ENCODE measurements at places on chromosomes 7 and 10.

- DNase-seq: no peak
Observed at GRCh38 chr10:58140691-58141347, 126.9 kb downstream of the IPMK start.

- DNase-seq: no peak
Observed at GRCh38 chr10:106167946-106168345, 996.6 kb downstream of the SORCS1 start.

- DNase-seq: no peak
Observed at GRCh38 chr7:116316838-116317628, 106.7 kb downstream of the TES start.

DNA sequence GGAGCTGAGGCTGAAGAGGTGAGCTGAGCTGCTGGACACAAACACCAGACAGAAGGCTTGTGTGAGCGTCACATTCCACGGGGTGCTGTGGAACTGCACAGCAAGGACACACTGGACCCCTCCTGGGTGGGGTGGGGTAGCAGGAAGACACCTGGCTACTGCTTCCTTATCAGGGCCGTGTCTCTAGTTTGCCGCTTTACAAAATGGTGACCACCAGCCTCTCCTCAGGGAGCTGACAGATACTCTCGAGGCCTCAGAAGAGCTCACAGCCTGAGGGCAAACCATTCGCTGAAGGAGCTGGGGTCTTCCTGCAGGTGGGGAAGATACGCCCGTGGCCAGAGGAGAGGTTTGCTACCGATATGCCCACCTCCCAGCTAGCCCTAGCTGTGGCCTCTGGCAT lies 461.9 kb downstream of the PLXNA4 start:
- no peak for DNase-seq

DNA sequence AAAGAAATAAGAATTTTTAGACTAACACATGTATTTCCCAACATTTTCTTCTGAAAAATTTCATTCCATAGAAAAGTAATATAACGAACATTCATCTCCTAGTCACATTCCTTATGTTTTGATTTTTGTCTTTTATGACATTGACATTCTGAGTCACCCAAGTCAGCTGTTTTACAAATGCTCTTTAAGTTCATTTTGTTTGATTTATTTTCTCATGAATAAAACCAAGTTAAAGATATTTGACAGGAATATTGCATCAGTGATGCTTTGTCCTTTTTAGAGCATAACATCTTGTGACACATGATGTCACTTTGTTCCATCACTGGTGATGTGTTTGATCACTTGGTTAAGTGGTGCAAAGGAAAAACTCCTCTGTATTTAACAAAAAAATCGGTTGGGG lies 48.4 kb downstream of the HGF start:
- no peak for DNase-seq

- DNase-seq: no peak
Observed at GRCh38 chr7:1569440-1569832, 396 bp downstream of the PSMG3 start.

- no peak for DNase-seq
Observed at GRCh38 chr7:3140834-3141233, 97.2 kb upstream of the CARD11 start.

- DNase-seq: no peak
Observed at GRCh38 chr10:126905776-126906703, 812 bp downstream of the DOCK1 start.

GRCh38 chr7:150439967-150440366 lies 10.5 kb upstream of the GIMAP8 start:
- no peak for DNase-seq

Measured in stimulated activated CD4-positive, alpha-beta T cell treated with anti-CD3 and anti-CD28 coated beads, Interleukin-1b, Interleukin-23, amount 100 ng/mL, for 24 hours (primary cell).